Mucosa of gallbladder (tissue), 1 donor: ENCODE measurements at places on chromosomes 2 and 18. TPM values are rescaled to one million over a fixed set of nuclear protein-coding genes. Genes with fewer than 3 reads are reported as not detected.

C18orf32 gene
- 81.9 TPM for total RNA-seq

TNS1 gene
- 469 TPM for total RNA-seq

NDUFV2 gene
- total RNA-seq: 106 TPM

NT5C1B gene
- not detected for total RNA-seq

- peak; percentile 85 for DNase-seq
These were observed 27.0 kb upstream of the CASP8 start for GRCh38 chr2:201233192-201233811.

DNA sequence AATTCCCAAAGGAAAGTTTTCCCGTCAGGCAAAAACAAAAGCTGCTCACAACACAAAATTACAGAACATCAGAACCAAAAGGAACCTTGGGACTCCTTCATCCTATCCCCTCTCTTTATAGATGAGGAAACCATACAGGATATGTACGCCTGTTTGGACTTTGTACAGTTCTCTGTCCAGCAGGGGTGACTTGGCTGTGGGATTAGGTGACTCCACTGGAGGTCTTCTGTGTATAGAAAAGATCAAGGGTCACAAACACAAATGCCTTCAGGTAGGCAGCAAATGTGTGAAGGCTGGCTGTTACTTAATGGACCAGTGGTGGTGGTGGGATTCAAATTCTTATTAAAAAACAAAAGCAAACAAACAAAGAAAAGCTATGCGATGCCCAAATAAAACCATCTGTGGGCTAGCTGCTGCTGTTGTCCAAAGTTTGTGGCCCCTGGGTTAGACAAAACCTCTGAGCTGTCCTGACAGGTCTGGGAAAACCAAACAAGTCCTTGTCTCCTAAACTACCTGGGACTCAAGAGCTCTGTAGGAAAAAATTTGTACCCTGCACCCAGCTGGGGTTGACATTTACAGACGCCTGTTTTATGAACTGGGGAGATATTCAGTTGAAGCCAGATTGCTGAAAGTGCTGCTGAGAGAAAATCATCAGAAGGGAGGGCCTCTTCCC, 1.3 kb upstream of the CEP68 start:
- DNase-seq: no peak

DNA sequence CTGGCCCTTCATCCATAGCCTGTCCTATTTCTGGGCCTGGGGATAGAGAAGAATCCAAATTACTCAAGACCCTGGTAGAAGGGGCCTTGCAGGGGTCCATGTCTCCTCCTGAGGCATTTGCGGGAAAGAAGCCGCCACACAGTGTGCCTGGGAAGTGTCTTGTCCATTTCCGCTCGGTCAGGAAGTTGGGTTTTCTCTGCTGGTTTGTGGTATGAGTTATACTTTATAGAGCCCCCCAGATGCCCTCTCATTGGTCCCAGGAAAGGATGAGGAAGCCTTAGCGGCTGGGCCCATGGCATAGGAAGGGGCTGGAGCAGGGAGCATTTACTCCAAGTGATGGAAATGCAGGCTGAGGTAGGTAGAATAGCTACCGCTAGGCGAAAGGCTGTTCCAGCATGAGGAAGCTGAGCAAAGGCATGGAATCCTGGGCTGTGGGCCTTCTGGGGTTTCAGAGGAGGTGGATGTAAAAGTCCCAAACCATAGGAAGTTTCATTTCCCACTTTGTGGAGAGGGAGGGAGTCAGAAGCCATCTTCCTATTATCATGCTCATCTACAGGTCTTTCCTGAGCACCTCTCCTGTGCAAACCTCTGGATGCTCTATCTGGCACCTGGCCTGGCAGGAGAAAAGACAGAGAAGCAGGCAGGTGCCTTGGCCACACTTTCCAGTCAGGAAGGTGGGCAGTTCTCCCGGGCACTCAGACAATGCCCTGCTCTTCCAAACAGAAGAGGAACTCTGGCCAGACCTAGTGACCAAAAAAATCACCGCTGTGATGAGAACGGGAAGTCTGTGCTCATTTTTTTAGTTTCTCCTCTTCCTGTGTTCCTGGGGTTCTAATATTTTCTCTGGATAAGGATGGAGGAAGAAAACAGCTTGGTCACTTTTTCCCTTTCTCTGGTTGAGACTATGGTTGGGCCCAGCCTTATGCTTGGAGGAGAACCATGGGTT, 2.6 kb upstream of the CD207 start:
- DNase-seq: no peak
